ENCODE measurements at places on chromosomes 2 and 18.

DNA sequence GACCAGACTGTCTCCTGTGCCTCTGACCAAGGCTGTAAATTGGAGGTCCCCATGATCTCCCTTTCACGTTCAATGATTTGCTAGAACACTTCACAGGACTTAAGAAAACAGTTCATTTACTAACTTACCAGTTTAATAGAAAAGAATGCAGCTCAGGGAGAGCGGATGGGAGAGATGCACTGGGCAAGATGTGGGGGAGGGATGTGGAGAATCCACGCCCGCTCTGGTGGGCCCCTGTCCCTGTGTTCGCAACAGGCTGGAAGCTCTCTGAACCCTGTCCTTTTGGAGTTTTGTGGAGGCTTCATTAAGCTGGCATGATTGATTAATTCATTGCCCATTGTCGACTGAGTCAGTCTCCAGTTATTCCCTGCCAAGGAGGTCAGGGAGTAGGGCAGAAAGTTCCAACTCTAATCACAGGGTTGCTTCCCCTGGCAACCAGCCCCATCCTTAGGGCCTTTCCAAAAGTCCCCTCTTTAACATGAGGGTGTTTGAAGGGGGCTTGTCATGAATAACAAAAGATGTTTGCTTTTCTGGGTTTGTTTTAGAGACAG lies 257.1 kb downstream of the ACKR3 start:
- no peak for DNase-seq

DNA sequence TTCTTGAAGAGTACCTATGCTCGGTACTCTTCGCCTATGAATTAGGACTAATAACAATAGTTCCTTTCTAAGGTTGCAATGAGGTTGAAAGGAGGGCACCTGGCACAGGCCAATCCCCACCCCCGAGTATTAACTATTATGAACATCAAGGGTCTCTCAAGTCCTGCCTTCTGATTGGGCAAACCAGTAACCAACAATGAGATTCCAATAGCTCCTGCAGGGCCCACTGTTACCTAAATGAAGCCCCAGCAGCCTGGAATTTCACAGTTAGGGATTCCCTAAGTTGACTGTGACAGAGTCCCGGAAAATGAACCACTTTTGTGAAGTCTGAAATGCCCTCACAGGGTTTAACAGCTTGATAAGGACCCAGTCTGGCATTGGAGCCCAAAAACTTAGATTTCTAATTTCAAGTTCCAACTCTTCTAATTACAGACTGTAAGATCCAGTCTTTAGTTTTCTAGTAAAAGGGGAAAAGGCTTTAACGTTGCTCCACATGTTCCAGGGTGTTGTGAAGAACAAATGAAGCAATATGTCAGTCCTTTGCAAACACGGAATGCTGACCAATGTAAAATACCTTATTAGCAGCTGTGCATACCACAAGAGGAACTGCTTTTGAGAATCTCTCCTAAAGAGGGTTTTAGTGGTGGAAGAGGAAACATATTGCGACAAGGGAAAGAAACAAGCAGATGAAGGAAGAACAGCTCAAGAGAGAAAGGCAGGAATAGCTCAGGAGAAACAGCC lies 277.7 kb upstream of the MAP2 start:
- DNase-seq: no peak

- DNase-seq: no peak
Observed at GRCh38 chr2:72665448-72665847, 160.4 kb downstream of the EXOC6B start.

DNA sequence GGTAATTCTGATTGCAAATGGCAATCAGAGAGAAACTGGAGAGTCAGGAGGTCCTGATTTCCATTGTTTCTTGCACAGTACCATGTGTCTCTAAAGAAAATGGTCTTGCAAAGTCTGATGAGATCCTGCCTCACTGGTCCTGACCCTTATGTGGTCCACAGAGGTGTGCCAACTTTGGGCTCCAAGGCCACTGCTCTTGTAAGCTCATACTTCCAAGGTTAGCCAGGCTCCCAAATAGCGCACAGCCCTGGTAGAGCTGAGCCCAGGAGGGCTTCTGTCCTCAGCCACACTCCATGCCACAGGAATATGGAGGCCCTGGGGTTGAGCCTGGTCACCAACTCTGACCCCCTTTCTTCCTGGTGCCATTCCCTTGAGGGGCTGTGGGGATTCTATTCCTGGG lies 80.7 kb downstream of the SDC1 start:
- no peak for DNase-seq

DNA sequence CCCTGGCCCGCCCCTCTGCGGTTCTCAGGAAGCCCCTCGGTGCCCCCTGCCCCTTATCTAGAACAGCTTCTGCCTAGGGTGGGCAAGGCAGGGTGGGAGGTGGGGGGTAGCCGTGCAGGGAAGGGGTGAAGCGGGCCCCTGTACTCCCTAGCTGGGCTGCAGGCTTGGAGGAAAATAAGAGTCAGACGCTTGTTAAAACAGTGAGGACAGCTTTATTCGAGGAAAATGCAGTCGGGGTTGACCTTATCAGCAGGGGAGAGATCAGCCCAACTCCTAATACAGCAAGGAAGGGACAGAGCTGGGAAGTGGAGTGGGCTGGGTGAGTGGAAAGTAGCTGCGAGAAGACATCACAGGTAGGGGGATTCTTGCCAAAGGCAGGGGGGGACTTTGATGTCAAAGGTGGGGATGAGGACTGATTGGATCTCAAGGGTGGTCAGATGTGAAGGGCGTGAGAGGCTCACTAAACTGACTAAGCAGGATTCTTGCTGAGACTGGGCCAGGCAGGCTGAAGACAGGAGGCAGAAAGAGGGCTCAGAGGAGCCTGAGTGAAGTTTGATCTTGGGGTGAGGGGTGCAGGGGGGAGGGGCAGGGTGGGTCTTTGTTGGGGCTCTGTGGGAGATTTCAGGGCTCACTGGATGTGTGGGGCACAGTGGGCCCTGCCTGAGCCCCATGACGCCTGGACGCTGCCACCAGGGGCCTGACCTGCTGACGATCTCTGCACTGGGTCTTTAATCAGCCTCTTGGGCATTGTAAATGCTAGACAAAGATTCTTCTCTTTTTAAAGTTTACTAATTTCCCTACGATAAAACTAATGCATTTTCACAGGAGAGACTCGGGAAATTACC lies 29.9 kb downstream of the HPCAL1 start:
- DNase-seq: no peak

GRCh38 chr2:8090748-8091700 lies 590.8 kb upstream of the ID2 start:
- peak; percentile 82 for DNase-seq

DNA sequence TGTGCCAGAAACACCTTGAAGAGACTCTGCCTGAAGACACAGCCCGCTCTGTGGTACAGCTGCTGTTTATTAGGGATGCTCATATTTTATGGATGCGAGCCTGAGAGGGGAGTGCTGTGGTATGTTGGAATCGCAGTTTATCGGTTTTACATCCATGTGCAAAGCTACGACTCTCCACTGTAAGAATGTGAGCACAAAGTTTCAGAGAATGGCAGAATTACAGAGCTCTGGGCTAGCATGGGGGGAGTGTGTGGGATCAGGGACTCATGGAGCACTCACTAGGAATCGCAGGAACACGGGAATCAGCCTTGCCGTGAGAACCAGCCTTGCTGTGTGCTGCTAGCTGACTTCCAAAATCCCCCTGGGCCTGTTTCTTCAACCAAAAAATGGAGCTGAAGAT lies 199.9 kb downstream of the RNF144A start:
- no peak for DNase-seq

DNA sequence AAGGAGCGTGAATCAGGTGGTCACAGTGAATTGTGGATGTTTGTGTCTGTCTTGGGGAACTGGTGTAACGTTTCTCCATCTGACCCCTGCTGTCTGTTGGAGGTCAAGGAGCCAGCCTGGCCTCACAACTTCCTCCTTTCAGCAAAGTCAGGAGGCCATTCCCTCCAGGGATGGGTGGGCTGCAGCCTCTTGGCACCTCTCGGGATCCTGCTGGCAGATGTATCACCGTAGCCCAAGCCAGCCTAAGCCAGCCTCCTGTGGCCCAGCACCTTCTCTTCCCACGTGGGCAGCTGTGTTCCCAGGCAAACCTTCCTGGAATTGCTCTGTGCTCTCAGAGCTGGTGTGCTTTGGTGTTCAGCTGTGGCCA lies 30.5 kb downstream of the HPCAL1 start:
- no peak for DNase-seq

DNA sequence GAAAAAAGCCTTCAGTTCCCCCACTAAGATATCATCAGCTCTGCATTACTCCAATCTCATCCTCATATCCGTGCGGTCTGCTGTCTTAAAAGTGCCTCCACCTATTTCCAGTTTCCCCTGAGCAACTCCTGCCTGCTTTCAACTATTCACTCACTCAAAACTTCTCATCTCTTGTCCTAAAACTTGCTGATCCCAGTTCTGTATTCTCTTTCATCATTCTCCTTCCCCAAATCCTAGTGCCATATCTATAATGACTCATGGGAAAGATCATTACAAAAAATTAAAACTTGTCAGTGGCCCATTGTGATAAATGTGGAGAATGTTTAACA lies 20.0 kb downstream of the ACVR1 start:
- DNase-seq: no peak

- peak; percentile 9 for DNase-seq
Observed at GRCh38 chr2:233021771-233022170, 8.7 kb upstream of the NGEF start.

DNA sequence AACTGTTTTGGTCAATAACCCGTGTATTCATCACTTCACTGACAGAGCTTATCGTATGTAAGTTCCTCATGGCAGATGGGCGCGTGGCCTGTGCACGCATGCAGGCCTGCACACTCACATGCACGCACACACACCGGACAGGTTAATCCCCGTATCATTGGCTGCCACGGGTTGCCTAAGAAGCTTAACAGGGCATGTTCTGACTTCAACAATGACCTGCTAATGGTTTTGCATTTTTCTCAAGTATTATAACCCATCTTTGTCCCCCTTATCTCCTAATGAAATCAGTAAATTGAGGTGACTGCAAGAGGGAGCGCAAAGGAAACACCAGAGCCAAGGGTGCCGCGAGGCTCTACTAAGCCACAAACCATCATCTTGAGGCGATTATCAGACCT lies 399.0 kb upstream of the ID2 start:
- DNase-seq: no peak

DNA sequence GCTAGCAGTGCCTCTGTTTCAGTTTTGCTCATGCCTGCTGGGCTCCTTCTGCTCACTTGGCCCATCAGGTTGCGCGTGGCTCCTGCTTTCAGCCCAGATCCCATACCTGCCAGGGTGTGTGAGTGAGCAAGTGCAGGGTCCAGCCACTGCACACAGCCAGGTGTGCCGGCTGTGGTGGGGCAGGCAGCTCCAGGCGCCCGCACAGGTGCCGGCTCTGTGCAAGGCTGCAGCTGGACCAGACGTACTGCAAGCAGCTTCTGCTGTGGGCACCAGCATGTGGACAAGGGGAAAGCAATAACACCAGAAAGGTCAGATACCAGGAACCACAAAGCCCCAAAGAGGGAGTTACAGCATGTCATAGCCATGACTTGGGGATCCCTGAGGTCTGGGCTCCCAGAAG lies 5.6 kb upstream of the PCARE start:
- no peak for DNase-seq

DNA sequence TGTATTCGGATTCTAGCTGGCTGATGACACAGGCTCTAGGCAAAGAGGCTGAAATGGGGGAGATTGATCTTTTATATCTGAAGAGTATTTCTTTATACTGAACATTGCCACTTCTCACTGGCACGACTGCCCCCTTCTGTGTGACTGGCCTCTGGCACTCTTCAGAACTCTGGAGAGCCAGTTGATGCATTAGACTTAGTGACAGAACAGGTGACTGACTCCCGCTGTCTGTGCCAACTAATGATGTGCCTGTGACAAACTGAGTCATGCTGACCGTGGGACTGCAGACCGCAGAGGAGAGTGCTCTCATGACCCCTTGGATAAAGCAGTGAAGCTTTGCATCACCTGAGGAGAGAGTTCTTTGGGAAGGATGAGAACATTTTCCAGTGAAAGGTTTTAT lies 14.4 kb downstream of the MGAT5 start:
- no peak for DNase-seq

DNA sequence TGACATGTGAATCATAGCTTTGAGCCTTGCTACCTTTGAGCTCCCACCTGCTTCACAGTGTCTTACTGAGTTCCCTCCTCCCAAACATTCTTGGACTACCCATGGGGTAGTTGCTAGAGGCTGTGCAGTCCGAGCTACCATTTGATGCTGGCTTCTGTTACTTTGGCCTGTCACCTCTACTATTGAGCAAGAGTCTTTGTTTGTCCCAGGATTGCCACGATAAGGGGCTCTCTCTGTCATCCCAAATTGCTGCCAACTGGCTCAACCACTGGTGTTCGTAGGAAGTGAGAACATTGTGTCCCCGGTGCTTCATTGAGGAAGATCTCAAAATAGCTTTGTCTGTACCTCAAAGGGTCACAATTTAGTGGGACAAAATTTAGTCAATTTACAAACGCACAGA lies 59.1 kb upstream of the PAX8 start:
- no peak for DNase-seq

GRCh38 chr18:79111483-79111882 lies 42.3 kb downstream of the ATP9B start:
- no peak for DNase-seq

DNA sequence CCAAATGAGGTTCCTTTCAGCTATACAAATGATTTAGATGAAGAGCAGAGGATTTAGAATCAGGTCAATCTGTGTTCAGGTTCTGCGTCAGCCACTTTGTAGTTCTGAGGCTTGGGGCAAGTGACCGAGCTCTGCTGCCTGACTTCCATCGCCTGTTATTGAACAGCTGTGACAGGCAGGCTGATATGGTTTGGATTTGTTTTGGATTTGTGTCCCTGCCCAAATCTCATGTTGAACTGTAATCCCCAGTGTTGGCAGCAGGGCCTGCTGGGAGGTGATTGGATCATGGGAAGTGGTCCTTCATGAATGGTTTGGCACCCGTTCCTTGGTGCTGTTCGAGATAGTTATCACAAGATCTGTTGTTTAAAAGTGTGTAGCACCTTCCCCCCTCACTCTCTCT lies 18.6 kb downstream of the TYMS start:
- no peak for DNase-seq

DNA sequence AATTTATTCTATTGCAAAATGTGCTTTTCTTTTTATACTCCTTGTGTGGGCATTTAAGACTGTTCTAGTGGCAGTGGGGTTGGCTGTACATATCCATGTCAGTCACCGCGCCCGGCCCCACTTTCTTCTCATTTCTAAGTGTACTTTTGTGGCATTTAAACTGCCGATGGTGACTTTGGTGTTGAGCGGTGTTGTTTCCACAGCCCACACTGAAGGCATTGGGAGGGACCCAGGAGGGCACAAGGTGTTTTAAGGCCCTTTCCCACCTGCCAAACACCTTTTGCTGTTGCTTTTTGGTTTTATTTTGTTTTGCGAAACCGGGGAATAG lies 369.7 kb downstream of the MTX2 start:
- no peak for DNase-seq
